ENCODE measurements at places on chromosomes 7 and 10.

DNA sequence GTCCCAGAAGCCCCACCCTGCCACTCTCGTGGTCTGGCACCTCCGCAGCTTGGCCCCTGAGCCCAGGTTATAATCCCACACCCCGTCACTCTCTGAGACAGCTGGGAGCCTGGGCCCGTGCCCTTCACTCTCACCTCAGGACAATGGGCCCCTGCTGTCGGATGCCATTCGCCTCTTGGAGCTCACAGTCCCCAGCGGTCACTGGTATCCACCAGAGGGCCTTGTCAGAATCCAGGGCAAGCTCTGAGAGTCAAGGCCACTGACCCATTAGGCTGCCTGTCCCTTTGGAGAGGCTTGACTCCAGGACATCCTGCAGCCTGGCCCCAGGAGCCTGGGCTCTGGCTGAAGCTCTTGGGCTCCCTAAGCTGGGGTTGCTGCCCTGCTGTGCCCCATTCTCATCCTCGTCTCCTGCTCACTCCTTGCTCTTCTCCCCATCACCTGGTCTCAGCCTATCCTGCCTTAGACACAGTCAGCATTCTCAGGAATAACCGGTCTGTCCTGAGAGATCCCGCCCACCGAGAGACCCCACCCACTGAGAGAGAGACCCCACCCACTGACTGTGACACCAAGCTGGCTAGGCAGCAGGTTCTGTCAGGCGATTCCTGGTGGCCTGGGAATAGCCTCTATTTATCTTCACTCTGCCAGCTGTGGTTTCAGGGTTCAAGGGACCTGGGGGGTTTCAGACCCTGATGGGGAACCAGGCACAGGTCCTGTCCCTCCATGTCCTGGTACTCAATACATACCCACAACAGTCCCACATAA, 27.7 kb downstream of the CPXM2 start:
- no peak for DNase-seq

- DNase-seq: peak; percentile 76
These were observed 39.3 kb downstream of the C1GALT1 start for GRCh38 chr7:7221599-7222038.

DNA sequence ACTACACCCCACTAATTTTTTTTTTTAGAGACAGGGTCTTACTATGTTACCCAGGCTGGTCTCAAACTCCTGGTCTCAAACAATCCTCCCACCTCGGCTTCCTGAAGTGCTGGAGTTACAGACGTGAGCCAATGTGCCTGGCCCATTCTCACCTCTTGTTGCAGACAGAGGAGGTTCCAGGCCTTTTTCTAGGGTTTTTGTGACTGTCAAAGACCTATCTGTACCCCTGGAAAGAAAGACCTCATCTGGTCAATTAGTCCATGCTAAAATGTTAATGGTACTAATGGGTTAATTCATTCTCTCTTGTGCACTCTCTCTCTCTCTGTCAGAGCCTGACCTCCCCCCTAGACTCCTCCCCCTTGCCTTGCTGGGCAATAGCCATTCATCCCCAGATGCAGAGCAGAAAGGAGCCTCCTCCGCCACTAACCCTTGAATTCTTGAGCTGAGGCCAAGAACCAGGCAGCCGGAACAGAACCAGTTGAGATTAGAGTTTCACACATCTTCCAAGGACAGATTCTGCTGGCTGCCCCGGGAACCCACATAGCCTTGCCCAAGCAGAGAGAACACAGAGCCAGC, 209.7 kb downstream of the SKIDA1 start:
- DNase-seq: peak; percentile 81

- no peak for DNase-seq
These were observed 17.2 kb upstream of the BMPER start for GRCh38 chr7:33888166-33888565.

DNA sequence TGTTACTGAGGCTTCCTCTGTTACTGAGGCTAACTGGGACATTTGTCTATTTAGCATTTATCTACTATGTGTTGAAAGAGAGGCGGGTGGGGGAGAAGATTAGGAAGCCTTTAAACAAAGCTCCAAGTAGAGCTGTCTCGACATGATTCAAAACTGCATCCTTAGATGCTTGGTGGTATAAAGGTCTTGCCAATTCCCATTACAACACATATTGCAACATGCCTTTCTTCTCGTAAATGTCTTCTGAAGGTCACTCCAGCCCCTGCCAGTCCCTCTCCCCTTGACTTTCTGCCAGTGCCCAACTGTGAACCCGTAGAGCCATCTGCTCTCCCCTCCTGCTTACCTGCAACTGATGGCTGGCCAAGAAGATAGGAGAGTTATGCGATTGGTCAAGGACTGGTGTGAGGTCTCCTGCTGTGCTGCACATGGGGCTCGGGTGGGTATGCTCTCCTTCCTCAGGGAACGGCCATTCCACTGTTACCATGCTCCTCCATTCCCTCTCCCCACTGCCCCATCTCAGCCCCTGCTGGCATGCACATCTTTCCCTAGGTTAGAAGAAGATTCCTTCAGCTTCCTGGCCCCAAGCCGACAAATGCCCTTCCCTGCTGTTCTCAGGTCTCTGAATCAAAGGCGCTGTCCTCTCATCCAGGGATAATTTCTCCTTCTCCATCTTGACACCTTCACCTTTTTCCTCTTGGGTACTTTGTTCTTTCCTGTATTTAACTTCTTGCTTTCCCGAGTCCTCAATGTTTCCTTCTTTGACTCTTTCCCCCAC, 43.6 kb upstream of the ZNF32 start:
- DNase-seq: peak; percentile 77

DNA sequence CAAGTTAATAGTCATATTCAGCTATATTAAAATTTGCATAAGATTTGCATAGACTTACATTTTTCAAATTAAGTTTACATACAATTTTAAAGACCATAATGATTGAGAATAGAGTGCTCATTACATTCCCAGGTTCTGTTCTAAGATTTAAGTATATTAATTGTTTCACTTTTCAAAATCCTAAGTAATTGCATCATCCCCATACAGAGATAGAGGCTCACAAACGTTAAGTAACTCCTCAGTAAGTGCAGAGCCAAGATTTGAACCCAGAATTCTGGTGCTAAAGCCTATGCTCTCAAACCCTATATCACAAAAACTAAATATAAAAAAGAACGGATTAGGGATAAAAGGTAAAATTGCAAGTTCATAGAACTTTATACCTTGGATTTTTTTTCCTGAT, 2.1 kb downstream of the ITIH5 start:
- DNase-seq: no peak

DNA sequence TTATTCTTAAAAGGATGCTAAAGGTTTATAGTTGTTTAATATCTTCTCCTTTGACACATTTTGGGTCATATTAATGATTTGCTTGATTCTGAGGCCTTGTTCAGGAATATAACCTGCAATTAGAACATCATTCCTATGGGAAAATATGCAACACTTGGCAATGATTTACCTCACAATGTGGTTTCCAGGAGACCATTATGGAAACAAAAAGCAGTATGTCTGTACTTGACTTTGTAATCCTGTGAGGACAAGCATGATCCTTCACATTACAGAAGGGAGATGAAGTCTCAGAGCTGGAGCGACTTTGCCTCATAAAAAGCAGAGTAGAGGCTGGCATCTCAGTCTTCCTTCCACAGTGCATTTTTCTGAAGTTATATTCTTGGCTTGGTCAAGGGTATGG, 57.0 kb upstream of the CDCA7L start:
- DNase-seq: no peak

- DNase-seq: peak; percentile 77
These were observed 78.6 kb upstream of the GLI3 start for GRCh38 chr7:42315631-42316030.

DNA sequence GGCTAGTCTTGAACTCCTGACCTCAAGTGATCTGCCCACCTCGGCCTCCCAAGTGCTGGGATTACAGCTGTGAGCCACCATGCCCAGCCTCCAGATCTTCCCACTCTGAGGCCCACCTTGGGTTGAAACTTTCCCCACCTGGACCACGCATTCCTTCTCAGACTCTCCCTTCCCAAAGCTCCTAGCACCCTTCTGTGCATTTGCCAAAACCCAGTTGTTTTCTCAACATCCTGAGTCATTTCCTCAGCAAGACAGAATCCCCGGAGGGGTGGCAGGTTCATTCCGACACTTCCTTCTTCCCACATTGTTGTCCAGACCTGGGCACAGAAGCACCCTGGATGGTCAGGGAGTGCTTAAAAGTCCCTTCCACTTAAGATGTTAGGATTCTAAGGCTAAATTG, 28.9 kb downstream of the BAG3 start:
- peak; percentile 73 for DNase-seq

- DNase-seq: peak; percentile 3
These were observed 1096.9 kb upstream of the POT1 start for GRCh38 chr7:126026421-126027088.

- DNase-seq: no peak
These were observed 27.0 kb upstream of the HIBADH start for GRCh38 chr7:27689591-27690164.

- DNase-seq: no peak
These were observed 43.9 kb upstream of the GSAP start for GRCh38 chr7:77460057-77460486.

DNA sequence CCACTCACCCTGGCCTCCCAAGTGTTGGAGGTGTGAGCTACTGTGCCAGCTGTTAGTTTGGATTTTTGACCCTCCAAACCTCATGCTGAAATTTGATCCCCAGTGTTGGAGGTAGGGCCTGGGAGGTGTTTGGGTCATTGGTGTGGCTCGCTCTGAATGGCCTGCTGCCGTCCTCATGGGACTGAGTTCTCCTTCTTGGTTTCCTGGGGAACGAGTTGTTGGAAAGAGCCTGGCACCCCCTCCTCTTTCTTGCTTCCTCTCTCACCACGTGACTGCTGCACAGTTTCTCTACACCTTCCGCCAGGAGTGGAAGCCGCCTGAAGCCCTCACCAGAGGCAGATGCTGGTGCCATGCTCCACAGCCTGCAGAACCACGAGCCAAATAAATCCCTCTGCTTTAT, 253.5 kb downstream of the PHTF2 start:
- no peak for DNase-seq

- DNase-seq: peak; percentile 85
These were observed 103.1 kb downstream of the SLC16A9 start for GRCh38 chr10:59606551-59606961.

- DNase-seq: peak; percentile 80
These were observed 5.3 kb downstream of the HOXA11 start for GRCh38 chr7:27179503-27180430.

DNA sequence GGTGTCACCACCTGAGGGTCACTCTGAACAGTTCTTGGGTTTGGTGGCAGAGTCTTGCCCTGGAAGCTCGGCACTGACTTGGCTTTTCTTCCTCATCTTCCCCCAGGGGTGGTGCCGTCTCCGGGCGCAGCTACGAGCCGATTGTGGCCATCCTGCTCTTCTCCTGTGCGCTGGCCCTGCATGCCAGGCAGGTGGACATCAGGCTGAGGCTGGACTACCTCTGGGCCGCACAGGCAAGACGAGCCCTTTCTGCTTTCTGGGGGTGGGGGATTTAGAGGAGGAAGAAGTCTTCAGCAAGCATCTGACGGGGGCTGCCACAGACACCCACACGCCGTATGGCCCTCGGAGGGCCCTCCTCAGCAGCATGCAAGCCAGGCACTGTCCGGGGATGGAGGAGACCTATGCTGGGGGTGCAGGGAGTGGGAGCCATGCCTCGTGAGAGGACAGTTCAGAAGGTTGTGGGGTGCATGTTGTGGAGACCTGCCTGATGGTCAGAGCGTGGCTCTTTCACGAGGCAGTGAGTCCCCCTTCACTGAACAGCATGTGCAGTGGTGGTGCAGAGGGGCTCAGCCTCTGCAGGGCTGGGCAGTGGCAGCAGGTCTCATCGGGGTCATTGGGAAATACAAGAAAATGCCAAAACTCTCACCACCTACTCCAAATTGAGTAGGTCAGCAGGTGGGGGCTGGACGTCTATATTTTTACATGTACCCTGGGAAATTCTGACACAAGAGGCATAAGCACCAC, 112.4 kb downstream of the ADCY1 start:
- no peak for DNase-seq

DNA sequence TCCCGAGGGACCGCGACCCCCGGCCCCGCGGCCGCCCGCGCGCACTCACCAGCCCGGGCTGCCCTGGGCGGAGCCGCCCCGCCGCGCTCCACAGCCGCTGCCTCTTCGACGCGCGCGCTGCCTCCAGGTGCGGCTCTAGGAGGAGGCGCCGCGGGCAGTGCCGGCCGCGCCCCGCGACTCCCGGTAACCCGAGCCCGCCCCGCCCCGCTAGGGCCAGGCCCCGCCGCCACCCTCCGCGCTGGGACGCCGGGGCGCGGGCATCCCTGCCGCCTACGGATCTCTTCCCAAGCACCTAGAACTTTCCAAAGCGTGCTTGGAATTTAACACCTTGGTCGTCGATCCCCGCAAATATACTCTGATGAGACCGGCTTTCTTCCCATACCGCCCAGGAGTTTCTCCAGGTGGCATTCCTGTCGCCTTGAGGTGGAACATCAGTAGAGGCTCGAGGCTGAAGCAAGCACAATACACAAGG, at the start of gene SLC26A5:
SLC26A5 (minus strand) TSS at position 159 of the 472 bp plus-strand sequence. CDS start 24,693 bp downstream, outside the sequence.
- DNase-seq: no peak

GRCh38 chr10:19294233-19294632, 245.6 kb downstream of the MALRD1 start:
- DNase-seq: no peak

DNA sequence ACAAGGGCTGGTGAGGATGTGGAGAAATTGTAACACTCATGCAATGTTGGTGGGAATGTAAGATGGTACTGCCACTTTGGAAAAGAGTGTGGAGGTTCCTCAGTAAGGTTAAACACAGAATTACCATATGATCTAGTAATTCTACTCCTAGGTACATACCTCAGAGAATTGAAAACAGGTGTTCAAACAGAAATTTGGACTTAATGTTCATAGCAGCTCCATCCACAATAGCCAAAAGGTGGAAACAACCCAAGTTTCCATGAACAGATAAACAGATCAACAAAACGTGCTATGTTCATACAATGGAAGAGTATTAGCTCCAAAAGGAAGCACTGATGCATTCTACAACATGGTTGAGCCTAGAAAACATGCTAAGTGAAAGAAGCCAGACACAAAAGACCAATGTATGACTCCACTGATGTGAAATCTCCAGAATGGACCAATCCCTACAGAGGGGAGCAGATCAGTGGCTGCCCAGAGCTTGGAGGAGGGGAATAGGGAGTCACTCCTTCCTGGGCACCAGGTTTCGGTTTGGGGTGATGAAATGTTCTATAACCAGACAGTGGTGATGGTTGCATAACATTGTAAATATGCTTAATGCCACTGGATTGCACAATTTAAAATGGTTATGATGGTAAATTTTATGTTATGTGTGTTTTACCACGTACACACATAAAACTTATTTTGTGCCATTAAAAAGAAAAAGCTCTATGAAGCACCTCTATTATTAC, 5.7 kb upstream of the WDR86 start:
- peak; percentile 6 for DNase-seq

GRCh38 chr7:108497082-108497725, 28.7 kb downstream of the PNPLA8 start:
- peak; percentile 47 for DNase-seq

GRCh38 chr10:119981826-119982225, 89.3 kb downstream of the SEC23IP start:
- no peak for DNase-seq

GRCh38 chr10:71304914-71305313, 14.1 kb upstream of the SLC29A3 start:
- no peak for DNase-seq
